ENCODE measurements at places on chromosomes 11 and 22.

DNA sequence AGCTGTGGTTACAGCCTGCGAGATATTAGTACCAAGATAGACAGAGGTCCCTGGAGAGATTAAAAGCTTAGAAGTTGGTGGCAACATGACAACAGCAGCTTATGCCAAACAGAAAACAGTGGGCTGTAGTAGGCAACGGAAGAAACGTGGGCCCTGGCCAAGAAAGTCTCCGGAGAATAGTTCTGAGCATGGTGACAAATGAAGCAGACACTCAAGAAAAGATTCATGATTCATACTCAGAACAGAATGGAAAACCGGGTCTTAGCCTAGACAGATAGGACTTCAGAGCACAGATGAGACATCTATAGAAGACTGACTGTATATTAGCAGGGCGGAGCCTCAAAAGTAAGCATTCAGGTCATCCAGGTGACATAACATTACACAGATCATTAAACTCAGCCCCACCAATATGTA is 727.4 kb downstream of the ETS1 start:
- no peak for DNase-seq

- no peak for DNase-seq
Measured at GRCh38 chr11:13126430-13126829, 117.3 kb downstream of the RASSF10 start.

DNA sequence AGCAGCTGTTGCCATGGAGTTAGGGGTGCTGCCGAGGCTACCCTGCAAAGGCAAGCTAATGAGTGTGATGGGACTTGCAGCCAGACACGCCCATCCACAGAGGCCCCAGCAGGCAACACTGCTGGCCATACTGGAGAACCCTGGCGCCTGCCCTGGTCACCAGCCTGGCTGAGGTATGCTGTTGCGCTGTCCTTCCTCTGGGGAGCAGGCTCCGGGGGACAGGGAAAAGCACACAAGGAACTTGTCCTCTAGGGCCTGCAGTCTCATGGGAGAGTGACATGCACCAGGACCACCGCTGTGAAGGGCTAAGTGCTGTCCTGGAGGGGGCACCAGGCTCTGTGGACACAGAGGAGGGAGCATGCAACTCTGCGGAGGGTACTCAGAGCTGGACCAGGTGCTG is 35.8 kb downstream of the TOM1 start:
- no peak for DNase-seq

GRCh38 chr11:2772544-2773031 is 72.8 kb upstream of the KCNQ1OT1 start:
- DNase-seq = peak; percentile 70

GRCh38 chr22:27546157-27546935 is 255.2 kb downstream of the MN1 start:
- DNase-seq = no peak

GRCh38 chr22:38177044-38177443 is 4.6 kb downstream of the PLA2G6 start:
- no peak for DNase-seq

DNA sequence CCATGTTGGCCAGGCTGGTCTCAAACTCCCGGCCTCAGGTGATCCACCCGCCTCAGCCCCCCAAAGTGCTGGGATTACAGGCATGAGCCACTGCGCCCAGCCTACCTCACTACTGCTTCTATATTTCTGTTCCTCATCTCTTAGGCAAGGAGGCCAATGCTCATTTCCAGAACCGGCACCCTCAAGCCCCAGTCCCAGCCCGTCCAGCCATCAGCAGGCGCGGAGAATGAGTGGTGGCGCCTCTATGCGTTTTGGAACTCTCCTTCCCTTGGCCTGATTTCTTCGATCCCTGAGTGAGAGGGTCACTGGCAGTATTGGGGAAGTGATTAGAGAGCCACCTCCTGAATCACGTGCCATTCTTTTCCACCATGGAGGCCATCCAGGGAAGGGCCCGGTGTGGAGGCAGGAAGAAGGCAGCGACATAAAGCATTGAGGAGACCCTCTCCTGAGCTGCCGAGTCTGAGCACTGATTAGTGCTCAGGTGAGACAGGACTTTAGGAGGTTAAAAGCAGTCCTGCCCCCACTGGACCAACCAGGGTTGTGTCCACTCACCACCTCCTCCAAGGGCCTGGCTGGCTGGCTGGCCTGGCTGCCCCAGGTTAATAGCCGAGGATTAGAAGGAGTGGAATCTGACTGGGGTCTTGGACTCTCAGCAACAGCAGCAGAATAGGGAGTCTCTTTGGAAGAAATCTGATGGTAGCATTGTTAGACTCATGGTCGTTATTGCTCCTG is 8.7 kb downstream of the GRIK4 start:
- DNase-seq = no peak

GRCh38 chr22:38300197-38300945 is 16.9 kb downstream of the CSNK1E start:
- DNase-seq = no peak

DNA sequence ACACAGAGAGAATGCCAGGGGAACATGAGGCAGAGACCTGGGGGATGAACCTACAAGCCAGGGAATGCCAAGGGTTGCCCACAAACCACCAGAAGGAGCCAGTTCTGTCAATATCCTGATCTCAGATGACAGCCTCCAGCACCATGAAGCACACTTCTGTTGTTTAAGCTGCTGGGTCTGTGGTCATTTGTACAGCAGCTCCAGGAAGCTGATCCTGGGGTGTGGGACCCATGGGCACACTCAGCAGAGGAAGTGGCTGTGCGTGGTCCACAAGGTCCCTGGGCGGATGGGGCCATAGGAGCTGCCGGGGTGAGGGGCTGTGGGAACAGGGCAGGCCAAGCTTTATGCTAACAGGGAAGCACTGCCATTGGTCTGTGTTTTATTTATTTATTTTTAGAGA is 12.1 kb downstream of the PPM1F start:
- DNase-seq = no peak

GRCh38 chr11:114253771-114254170 is 42.4 kb upstream of the NNMT start:
- no peak for DNase-seq

GRCh38 chr11:117863383-117863782 is 13.1 kb downstream of the FXYD6 start:
- DNase-seq = no peak

- DNase-seq = no peak
Measured at GRCh38 chr22:25125693-25126357, 73.8 kb upstream of the CRYBB3 start.

- DNase-seq = peak; percentile 95
Measured at GRCh38 chr22:20569059-20570058, 61.9 kb downstream of the MED15 start.

DNA sequence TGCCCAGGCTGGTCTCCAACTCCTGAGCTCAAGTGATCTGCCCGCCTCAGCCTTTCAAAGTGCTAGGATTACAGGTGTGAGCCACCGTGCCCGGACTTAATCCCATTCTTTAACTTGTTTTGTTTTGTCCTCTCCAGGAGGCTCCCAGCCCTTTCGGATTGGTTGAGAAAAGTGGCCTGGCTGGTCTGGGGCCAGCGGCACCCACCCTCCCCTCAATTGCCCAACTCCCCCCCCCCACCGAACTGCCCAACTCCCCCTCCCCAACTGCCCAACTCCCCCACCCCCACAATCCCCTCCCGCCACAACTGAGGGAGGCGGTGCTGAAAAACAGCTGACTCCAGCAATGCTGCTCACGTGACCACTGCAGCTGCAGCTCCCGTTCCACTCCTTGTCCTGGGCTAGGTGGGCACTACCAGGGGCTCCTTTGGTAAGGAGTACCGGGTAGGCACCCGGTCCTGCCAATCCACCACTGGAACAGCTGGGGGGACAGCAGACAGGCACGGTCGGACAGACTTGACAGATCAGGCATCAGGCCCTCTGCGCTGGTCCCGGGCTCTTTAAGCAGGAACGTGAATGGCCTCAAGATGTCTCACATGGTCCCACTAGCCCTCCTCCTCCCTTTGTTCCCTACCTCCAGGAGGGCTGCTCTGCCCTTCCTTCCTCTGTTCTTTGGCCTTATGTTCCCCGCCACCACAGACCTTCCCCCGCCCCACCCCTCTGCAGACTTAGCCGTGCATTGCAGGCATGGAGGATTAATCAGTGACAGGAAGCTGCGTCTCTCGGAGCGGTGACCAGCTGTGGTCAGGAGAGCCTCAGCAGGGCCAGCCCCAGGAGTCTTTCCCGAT is at the start of gene TCN2:
TCN2 (plus strand) TSS at position 720 of the 845 bp plus-strand sequence. CDS start 158 bp downstream, outside the sequence.
- peak; percentile 70 for DNase-seq

DNA sequence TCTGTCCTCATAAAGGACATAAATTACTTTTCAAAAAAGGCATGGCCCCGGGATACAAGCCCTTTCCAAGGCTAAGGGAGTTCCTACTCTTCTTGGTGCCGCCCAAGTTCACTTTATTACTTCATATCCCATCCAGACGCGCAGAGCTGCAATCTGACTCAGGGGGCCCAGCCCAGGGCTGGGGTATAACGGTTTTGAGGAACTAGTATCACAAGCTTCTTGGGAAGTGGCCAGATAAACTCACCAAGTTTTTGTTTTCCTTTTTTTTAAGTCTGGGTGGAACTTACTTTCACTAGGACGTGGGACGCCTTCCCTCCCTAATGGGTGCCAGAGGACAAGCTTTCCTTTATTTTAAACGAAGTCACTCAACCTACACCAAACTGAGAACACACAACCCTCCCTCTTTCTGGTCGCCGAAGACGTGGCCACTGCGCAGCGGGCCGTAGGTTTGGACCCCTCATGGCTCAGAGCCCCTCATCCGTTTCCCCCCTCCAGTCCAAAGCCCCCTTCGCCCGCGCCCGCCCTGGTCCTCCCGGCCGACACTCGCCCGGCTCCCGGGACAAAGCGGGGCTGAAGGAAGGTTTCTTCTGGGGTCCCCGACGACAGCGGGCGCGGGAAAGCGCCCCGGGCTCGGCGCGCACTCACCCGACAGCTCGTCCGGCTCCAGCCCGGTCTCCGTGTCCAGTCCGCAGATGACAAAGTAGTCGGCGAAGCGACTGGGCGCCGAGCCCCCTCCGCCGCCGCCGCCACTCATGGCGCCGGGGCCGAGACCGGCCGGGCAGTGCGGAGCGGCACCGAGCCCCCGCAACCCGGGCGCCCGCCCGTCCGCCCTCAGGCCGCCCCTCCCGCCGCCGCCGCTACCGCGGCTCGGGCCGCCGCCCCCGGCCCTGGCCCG is 587 bp downstream of the DENND5A start:
- DNase-seq = peak; percentile 57

GRCh38 chr11:34356130-34356529 is 1.7 kb downstream of the ABTB2 start:
- DNase-seq = no peak

- peak; percentile 56 for DNase-seq
Measured at GRCh38 chr11:2194877-2195755, 23.5 kb upstream of the TH start.

GRCh38 chr11:101269990-101270660 is 140.5 kb upstream of the PGR start:
- DNase-seq = no peak

DNA sequence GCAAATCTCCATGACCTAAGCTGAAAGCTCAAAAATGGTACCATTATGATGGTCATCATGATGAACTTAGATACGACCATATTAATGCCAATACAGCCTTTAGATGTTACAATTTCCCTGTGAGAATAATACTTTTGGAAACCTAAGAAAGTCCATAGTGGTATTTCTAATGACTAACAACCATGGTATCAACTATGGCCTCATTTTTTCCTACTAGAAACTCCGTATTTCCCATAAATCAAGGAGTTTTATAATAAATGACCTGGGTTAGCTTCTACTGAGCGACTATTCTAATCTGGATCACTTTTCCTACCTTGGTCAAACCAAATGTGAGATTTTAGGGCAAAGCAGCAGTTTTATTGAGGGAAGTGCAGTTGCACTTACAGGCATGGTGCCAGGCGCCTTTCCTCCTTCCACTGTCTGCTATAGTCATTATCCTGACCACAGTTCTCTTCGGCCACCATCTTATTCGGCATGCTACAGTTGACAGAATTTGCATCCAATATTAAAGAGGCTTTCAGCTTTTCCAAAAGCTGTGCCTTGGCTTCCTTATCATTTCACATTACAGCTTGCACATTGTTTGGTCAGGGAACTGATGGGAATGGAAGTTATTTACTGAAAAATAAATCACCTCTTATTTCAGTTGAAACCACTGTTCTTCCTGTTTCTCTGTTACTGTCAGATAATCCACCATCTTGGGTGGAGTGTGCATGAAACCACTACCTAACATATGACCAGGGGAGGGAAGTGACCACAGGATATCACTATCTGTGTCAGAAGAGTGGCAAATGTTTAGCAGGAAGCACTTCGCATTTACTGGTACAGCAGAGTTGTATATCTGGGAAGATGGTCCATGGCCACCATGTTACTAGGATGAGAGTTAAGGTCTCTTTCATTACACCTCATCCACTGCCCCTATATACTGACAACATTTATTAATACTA is 74.5 kb upstream of the PICALM start:
- peak; percentile 78 for DNase-seq

DNA sequence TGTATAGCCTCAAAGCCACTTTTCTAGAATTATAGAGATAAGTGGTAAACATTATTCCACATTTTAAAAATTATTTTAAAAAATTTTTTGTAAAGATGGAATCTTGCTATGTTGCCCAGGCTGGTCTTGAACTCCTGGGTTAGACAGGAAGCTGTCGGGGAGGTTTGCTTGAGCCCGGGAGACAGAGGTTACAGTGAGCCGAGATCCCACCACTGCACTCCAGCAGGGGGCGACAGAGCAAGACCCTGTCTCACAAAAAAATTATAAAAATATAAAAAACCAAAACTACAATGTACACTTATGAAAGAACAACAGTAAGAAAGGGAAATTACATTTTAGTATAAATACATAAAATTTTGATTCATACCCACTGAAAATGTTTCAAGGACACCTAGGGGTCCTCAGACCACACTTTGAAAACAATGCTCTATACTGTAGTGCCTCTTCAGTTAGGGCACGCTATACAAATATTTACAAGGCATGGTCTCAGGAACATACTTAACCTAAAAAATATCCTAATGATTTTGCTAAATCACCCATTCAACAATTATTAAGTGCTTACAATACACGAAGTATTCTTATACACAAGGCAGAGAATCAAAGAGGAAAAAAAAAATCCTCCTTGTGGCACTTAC is 111.2 kb downstream of the MRTFA start:
- DNase-seq = peak; percentile 78

DNA sequence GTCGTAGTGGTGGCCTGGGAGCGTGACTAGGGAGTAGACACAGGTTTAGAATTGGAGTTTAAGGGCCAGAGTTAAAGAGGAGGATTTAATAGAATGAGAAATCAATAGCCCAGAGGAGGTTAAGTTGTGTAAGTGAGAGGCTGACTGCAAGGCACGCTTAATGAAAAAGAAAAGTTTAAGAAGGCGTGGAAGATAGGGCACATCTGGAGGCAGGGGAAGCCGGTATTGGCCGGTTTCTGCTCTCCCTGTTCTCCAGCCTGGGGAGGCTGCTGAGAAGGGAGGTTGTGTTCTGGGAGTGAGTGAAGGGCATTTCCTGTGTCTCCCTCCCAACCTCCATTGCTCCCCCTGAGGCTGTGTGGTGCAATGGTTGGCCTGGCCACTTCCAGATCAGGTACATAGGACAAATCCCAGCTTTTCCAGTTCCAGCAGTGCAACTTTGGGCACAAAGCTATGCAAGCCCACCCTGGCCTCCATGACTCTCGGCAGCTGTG is 6.3 kb downstream of the GRIK4 start:
- DNase-seq = no peak

Measured in activated CD8-positive, alpha-beta memory T cell treated with anti-CD3 and anti-CD28 coated beads, Interleukin-2, amount 10 ng/mL, durations not matched to agents 7 days and 5 days (primary cell).